ENCODE measurements at places on chromosomes 5 and 9.
A peak's percentile ranks its signal among the peaks of the same experiment; 100 is the strongest.

GRCh38 chr9:75027187-75028107, 646 bp downstream of the CARNMT1 start:
- H3K4me3 ChIP-seq: peak overlapping the region; percentile 97
- H3K27ac ChIP-seq: peak overlapping the region; percentile 98
- peaks cover 46% of the 10 kb centered on the region for H3K4me1 ChIP-seq
- DNase-seq: peak; percentile 66
- H3K36me3 ChIP-seq: peaks cover 17% of the 10 kb centered on the region

DNA sequence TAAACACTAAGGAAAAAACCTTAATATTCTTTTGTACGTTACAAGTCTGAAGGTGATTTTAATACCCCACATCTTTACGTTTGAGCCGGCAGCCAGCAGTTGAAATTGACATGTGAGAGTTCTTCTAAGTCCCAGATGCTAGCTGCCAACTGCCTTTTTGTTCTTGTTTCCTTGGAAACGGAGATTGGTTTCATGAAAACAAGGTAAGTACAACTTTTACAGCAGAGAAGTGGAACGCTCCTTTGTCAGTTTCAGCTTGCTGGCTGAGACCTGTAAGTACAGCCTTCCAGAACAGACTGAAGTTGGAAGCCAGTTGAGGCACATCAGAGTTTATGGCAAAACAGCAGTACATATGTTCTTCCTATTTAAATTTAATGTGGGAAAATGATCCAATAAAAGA, 1018.4 kb upstream of the ARRDC3 start:
- no peak overlapping the region for H3K27ac ChIP-seq
- H3K36me3 ChIP-seq: no peaks in the 10 kb centered on the region
- peak; percentile 2 for DNase-seq
- no peak overlapping the region for H3K4me3 ChIP-seq

DNA sequence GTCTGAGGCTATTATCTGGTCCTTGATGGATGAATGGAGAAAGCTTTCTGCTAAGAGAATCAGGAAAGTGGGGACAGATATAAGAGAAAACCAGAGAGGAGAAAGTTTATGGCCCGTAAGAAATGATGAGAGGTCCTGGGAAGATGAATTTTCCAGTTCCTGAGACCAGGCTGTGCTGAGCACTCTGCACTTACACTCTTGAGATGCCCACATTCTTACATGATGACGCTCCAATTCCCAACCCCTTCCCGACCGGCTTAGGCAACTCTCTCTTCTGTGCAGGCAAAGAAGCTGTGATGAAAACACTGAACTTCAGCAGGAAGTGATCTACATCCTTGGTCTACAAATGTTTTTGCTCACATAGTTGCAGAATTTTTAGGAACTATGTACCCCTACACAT, 417.0 kb downstream of the ARHGEF28 start:
- DNase-seq: no peak
- H3K27ac ChIP-seq: no peak overlapping the region
- no peaks in the 10 kb centered on the region for H3K36me3 ChIP-seq
- H3K4me1 ChIP-seq: peaks cover 13% of the 10 kb centered on the region

- no peak for DNase-seq
- H3K27ac ChIP-seq: no peak overlapping the region
- peaks cover 52% of the 10 kb centered on the region for H3K27me3 ChIP-seq
- no peak overlapping the region for H3K4me3 ChIP-seq
- H3K4me1 ChIP-seq: peaks cover 21% of the 10 kb centered on the region
Measured at GRCh38 chr9:136297016-136297691, 6.7 kb downstream of the CCDC187 start.

- H3K27me3 ChIP-seq: peaks cover 2% of the 10 kb centered on the region
- peak overlapping the region; percentile 1 for H3K4me3 ChIP-seq
- peaks cover 25% of the 10 kb centered on the region for H3K4me1 ChIP-seq
- H3K36me3 ChIP-seq: no peaks in the 10 kb centered on the region
- DNase-seq: peak; percentile 10
Measured at GRCh38 chr5:62208218-62208852, 97.7 kb upstream of the KIF2A start.

- H3K36me3 ChIP-seq: no peaks in the 10 kb centered on the region
- H3K4me3 ChIP-seq: no peak overlapping the region
- no peaks in the 10 kb centered on the region for H3K4me1 ChIP-seq
- DNase-seq: no peak
- H3K27ac ChIP-seq: no peak overlapping the region
- H3K27me3 ChIP-seq: no peaks in the 10 kb centered on the region
Measured at GRCh38 chr5:102523541-102524175, 24.9 kb upstream of the SLCO6A1 start.

GRCh38 chr9:91783411-91783810, 166.6 kb downstream of the ROR2 start:
- DNase-seq: no peak
- peak overlapping the region; percentile 10 for H3K4me3 ChIP-seq
- H3K27me3 ChIP-seq: no peaks in the 10 kb centered on the region
- H3K27ac ChIP-seq: no peak overlapping the region
- peaks cover 68% of the 10 kb centered on the region for H3K4me1 ChIP-seq

DNA sequence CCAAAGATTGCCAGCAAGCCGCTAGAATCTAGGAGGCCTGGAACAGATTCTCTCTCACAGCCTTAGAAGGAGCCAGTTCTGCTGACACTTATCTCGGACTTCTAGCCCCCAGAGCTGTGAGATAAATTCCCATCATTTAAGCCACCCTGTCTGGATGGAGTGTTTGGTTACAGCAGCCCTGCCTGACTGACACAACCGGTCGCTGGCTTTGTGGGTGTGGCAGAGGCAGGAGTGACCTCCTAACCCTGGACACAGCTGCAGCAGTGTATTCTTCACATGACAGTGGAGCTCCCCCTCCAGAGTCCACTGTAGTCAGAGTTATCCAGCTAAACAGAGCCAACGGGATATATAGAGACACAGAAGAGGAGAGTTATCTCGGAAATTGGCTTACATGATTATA, 21.2 kb upstream of the IL17B start:
- H3K4me3 ChIP-seq: peak overlapping the region; percentile 27
- H3K27me3 ChIP-seq: peaks cover 4% of the 10 kb centered on the region
- H3K27ac ChIP-seq: peak overlapping the region; percentile 90
- H3K36me3 ChIP-seq: no peaks in the 10 kb centered on the region
- DNase-seq: peak; percentile 65

GRCh38 chr9:134182554-134183085, 18.3 kb upstream of the RNU6ATAC start:
- no peak for DNase-seq
- H3K27ac ChIP-seq: no peak overlapping the region
- no peaks in the 10 kb centered on the region for H3K36me3 ChIP-seq
- H3K4me3 ChIP-seq: no peak overlapping the region

DNA sequence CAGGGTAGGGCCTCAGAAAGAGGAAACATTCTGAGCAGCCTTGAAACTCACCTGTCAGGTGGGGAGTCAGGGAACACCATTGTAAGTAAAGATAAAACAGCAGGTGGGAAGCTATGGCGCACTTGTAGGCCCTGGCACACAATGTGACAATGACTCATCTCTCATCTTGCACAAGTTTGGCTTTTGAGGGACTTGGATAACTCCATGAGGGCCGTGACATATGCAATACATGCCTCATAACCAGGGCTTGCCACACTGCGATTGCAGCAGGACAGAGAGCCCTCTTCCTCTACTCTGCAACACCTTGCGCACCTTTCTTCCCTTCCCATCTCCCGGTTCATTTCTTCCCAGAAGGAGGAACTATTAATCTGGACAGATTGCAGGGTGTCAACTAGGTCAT, 144.9 kb downstream of the CEP120 start:
- peaks cover 20% of the 10 kb centered on the region for H3K27me3 ChIP-seq
- H3K4me3 ChIP-seq: no peak overlapping the region
- no peaks in the 10 kb centered on the region for H3K4me1 ChIP-seq
- H3K36me3 ChIP-seq: no peaks in the 10 kb centered on the region
- H3K27ac ChIP-seq: no peak overlapping the region
- no peak for DNase-seq

- H3K4me1 ChIP-seq: no peaks in the 10 kb centered on the region
- H3K27ac ChIP-seq: no peak overlapping the region
- no peaks in the 10 kb centered on the region for H3K36me3 ChIP-seq
Measured at GRCh38 chr5:117077142-117077541, 502.5 kb upstream of the SEMA6A start.

GRCh38 chr5:164377746-164378145, 872.3 kb downstream of the MAT2B start:
- H3K4me3 ChIP-seq: no peak overlapping the region
- H3K36me3 ChIP-seq: no peaks in the 10 kb centered on the region
- no peaks in the 10 kb centered on the region for H3K4me1 ChIP-seq
- no peak for DNase-seq
- H3K27me3 ChIP-seq: no peaks in the 10 kb centered on the region
- H3K27ac ChIP-seq: no peak overlapping the region

DNA sequence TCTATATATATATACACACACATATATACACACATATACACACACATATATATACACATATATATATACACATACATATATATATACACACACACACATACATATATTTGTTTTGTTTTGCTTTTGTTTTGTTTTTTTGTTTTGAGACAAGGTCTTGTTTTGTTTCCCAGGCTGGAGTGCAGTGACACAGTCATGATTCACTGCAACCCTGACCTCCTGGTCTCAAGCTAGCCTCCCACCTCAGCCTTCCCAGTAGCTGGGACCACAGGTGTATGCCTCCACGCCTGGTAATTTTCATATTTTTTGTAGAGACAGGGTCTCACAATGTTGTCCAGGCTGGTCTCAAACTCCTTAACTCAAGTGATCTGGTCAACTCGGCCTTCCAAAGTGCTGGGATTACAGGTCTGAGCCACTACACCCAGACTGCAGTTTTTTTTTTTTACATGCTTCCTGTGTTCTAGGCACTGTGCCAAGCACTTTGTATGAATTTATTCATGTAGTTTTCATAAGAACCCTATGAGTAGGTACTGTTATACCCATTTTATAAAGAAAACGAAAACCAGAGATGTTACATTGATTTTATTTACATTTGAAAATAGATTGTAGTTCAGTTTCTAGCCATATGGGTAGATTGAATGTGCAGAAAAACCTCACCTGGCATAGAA, 120.7 kb downstream of the PBX3 start:
- H3K4me3 ChIP-seq: no peak overlapping the region
- H3K27ac ChIP-seq: peak overlapping the region; percentile 24
- peaks cover 7% of the 10 kb centered on the region for H3K27me3 ChIP-seq
- no peak for DNase-seq
- H3K4me1 ChIP-seq: no peaks in the 10 kb centered on the region

DNA sequence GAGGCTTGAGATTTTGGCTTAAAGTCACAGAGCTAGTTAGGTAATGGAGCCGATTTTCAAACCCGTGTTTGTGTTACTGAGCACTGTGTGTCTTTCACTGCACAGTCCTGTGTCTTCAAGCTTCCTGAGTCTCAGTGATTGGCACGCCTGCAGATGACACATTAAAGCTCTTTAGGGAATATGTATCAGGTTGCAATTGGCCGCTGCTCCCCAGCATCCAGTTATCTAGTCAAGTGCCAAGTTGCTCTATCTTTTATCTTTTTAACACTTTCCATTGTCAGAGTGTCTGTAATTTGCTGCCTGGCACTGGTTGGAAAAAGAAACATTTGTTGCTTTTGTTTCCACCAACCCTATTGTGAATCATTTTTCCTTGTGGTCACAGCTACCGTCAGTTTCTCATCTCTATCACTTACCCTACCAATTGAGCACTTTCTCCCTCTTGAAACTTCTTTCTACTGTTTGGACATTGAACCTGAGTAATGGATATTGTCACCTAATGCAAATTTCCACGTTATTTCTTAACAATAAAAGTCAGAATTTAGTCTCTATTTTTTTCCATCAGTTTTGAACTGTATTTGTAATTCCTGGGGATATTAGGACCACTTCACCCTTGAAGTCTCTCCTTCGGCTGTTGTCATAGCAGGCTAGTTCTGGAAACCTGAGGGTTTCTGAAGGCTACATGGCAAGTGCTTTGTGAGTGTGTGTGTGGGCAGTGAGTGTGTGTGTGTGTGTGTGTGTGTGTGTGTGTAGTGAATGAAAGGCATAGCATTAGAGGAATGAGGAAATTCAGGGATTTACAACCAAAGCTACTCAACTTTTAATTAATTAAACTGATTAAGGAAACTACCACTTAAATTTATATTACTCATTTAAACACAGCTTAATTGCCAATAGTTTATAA, 274.3 kb downstream of the ISL1 start:
- H3K36me3 ChIP-seq: no peaks in the 10 kb centered on the region
- no peak overlapping the region for H3K27ac ChIP-seq
- DNase-seq: no peak
- no peak overlapping the region for H3K4me3 ChIP-seq
- peaks cover 10% of the 10 kb centered on the region for H3K4me1 ChIP-seq
- no peaks in the 10 kb centered on the region for H3K27me3 ChIP-seq

GRCh38 chr5:55036477-55036876, 12.4 kb downstream of the GZMK start:
- no peaks in the 10 kb centered on the region for H3K36me3 ChIP-seq
- H3K27ac ChIP-seq: no peak overlapping the region
- H3K4me1 ChIP-seq: no peaks in the 10 kb centered on the region
- peaks cover 8% of the 10 kb centered on the region for H3K27me3 ChIP-seq

- no peak for DNase-seq
- no peaks in the 10 kb centered on the region for H3K36me3 ChIP-seq
- H3K27me3 ChIP-seq: peaks cover 15% of the 10 kb centered on the region
- no peak overlapping the region for H3K27ac ChIP-seq
- H3K4me3 ChIP-seq: no peak overlapping the region
Measured at GRCh38 chr5:42718591-42718990, 38.0 kb upstream of the CCDC152 start.

- H3K36me3 ChIP-seq: no peaks in the 10 kb centered on the region
- peaks cover 63% of the 10 kb centered on the region for H3K27me3 ChIP-seq
- H3K27ac ChIP-seq: no peak overlapping the region
- peaks cover 30% of the 10 kb centered on the region for H3K4me1 ChIP-seq
Measured at GRCh38 chr5:374631-375335, 53.3 kb downstream of the AHRR start.

- peaks cover 5% of the 10 kb centered on the region for H3K27me3 ChIP-seq
- DNase-seq: no peak
- no peak overlapping the region for H3K27ac ChIP-seq
Measured at GRCh38 chr5:56377573-56377972, 144.4 kb upstream of the ANKRD55 start.

- H3K27ac ChIP-seq: no peak overlapping the region
- no peak overlapping the region for H3K4me3 ChIP-seq
- no peaks in the 10 kb centered on the region for H3K36me3 ChIP-seq
- no peaks in the 10 kb centered on the region for H3K27me3 ChIP-seq
- no peaks in the 10 kb centered on the region for H3K4me1 ChIP-seq
Measured at GRCh38 chr5:62922191-62922590, 343.6 kb downstream of the LRRC70 start.

GRCh38 chr5:160750938-160751657, 100.9 kb downstream of the ATP10B start:
- no peak for DNase-seq
- no peaks in the 10 kb centered on the region for H3K36me3 ChIP-seq
- no peak overlapping the region for H3K4me3 ChIP-seq
- H3K4me1 ChIP-seq: no peaks in the 10 kb centered on the region

Measured in nephron progenitor cell (in vitro differentiated cells).